ENCODE measurements at places on chromosomes 1 and 21.

DNA sequence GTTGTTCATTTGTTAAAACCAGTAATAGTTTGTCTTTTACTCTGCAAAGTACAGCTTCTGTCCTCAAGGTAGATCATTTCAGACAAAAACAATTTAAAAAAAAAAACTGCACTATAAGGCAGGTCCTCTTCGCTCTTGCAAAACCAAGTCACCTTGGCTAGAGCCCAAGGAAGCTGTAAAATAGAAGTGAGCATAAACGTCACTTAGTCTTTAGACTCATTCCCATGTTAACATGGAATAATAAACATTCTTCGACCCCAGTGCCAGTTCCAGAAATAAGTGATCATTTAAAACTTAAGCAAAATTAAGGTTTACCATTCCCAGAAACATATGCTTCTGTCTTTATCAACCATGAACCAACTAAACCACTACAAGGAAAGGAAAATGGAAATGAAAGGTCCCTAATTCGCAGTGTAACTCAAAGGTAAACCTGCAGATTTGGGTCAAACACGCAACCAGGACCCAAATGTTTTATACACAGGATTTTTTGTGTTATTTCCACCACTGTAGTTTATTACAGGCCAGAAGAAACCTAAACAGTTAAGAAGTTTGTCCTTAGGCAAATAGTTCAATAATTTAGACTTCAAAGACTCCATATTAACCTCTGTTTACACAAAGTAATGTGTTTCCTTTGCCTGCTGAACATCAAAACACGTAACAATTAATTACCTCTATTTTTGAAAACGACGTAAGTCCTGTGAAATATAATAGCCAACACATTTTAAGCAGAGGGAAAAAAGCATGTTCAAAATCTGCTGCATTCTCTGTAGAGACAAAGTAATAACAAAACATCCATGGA, 54.6 kb downstream of the TGFBR3 start:
- no peak for DNase-seq

- DNase-seq, result no peak
Measured at GRCh38 chr1:115790356-115790755, 21.8 kb upstream of the CASQ2 start.

DNA sequence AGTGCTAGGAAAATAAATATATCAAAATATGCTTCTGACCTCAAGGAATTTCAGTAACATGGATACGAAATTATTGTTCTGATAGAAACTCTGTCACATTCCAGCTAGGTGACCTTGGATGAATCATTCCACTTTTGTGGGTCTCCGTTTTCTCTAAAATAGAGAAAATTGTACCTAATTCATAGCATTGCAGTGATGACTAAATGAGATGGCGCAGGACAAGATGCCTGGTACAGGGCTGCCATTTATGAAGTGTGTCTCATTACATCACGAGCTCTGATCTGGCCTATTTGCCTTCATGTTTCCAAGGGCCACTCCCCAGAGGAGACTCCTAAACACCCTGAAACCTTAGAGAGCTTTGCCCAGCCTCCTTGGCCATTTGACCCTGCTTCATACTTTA, 480.0 kb upstream of the USP24 start:
- no peak for DNase-seq

- no peak for DNase-seq
Measured at GRCh38 chr21:43909741-43910400, 44.8 kb downstream of the AGPAT3 start.

GRCh38 chr1:44672254-44672955, 1.9 kb downstream of the TMEM53 start:
- DNase-seq, result no peak

GRCh38 chr1:72892461-72892860, 610.1 kb upstream of the NEGR1 start:
- DNase-seq, result no peak

GRCh38 chr1:51463561-51463960, 55.5 kb downstream of the EPS15 start:
- no peak for DNase-seq

GRCh38 chr21:15000081-15000480, 64.7 kb downstream of the NRIP1 start:
- DNase-seq, result no peak

DNA sequence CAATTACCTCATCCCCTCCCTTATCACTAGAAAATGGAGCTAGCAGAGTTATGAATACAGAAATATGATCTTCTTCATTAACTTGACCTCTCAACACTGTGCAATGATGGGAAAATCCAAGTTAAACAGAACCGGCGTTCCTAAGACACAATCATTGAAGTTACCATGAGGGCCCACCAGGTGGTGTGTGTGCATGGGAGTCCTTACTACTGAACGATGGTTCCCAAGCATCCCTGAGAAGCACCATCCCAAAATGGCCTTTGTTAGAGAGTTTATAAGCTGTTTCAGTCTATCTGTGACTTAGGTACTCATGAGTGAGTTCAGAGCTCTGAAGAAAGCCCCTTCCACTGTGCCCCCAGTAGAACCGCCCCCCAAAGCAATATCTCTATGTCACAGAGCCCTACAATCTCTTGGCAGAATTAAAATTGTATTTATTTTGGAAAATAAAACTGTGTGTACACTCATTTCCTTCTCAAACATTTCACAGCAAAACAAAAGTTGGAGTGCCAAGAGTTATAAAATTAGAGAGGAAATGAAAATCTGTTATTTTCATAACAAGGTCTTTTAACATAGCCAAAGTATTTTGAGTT, 56.8 kb downstream of the PLD5 start:
- peak; percentile 79 for DNase-seq

DNA sequence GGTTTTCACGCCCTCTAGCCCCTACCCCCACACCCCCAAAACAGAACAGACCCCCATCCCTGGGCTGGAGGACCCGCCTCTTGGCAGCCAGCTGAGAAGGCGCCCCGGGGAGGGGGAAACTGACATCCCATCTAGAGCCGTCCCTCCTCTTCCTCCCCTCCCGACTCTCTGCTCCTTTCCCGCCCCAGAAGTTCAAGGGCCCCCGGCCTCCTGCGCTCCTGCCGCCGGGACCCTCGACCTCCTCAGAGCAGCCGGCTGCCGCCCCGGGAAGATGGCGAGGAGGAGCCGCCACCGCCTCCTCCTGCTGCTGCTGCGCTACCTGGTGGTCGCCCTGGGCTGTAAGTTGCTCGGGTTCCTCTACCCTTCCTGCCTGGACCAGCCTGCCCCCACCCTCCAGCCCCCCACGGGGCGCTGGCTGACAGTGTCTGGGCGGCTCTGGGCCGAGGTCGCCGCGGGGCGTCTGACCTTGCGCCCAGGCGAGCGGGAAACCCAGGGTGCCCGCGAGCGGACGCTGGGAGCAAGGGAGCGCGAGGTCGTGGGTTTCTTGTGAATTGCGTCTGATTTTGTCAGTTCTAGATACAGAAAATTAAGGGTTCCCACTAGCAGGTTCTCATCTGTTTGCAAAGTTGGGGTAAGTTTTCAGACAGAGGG, 618 bp downstream of the JAM2 start:
- DNase-seq, result peak; percentile 88

GRCh38 chr1:76940571-76941335, 73.5 kb downstream of the ST6GALNAC5 start:
- no peak for DNase-seq

GRCh38 chr1:207993477-207994445, 82.8 kb upstream of the CD34 start:
- peak; percentile 42 for DNase-seq

DNA sequence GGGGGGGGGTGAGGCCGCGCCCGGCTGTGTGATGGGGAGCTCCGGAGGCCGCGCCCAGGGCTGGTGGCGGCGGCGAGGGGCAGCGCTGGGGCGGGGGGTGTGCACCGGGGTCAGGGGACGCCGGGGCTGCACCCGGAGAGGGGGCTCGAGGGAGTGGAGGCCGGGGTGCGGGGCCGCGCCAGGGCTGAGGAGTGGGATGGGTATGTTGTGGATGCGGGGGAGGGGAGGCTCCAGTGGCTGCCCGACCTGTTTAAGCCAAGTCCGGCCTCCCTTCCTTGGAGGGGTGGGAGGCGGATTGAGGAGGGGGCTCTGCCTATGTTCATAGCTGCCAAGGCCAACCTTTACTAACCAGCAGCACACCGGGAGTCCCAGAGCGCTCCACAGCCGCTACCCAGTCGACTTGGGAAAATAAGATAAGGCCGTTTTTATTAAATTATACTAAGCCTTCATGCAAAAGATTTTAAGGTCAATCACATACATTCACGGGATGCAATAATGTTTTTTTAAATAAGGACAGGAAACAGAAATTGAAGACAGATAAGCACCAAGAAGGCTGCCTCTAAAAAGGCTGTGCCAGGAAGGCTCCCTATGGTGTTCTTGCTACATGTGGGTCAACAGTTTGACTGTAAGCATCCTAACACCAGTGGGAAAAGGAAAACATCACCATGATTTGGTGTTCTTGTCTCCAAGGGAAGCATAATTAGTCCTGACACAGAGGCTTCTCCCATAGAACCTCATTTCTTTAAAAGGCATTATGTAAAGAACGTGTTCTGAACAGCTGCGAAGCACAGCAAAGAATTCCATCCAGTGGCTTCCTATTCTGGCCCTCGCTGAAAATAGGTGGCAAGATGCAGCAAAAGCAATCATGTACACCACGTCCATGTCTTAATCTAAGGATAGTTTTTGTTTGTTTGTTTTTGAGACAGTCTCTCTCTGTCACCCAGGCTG, 626 bp upstream of the HLCS start:
- DNase-seq, result no peak

DNA sequence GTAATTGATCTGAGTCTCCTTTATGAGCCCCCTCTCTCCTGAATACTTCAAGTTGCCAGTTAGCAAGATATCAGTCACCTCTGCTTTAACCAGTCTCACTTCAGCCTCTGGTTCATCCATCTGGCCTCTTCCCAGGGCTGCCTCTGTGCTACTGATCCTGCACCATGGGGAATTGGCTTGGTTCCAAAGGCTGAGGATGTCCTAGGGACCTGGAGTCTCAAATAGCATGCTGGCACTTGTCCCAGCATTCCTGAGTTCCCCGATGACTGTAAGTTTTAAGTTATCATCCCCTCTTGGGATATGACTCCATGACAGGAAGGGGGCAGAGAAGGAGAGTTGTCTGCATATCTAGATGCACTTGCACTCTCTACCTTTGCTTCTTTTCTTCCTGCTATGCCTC, 252.0 kb downstream of the PTBP2 start:
- no peak for DNase-seq

- no peak for DNase-seq
Measured at GRCh38 chr21:25903607-25904006, 168.8 kb downstream of the GABPA start.

GRCh38 chr1:997993-998744, 1.7 kb downstream of the HES4 start:
- DNase-seq, result peak; percentile 56

DNA sequence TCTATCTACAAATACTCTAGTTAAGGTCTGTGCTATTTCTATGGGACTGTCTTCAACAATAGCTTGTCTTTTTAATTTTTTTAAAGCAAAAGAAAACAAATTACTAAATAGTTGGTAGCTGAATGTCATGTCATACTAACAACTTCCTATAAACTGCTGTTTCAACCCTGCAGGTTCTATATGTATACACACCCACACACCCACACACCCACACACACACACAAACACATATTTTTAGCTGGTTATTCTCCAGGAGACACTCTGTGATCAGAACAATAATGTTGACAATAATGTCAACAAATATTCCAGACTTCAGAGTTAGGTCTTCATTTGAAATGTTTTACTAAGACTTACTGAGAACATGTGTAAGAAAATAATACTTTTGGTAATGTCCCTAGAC, 66.7 kb downstream of the AK5 start:
- DNase-seq, result no peak

- DNase-seq, result peak; percentile 20
Measured at GRCh38 chr1:159829273-159829634, 2.6 kb downstream of the SLAMF8 start.

DNA sequence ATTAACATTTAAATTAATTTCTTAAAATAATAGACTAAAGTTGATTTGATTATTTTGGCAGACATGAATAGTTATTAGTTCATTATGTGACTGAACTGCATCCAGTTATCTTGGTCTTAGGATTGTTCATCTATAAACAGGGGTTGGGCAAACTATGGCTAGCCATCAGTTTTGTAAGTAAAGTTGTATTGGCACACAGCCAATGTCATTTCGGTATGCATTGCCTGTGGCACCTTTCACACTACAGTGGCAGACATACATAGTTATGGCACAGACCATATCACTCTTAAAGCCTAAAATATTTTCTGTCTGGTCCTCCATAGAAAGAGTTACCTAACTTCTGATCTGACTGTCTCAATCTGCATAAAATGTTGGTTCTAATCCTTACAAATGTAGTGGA, 27.2 kb downstream of the ADGRL2 start:
- no peak for DNase-seq

DNA sequence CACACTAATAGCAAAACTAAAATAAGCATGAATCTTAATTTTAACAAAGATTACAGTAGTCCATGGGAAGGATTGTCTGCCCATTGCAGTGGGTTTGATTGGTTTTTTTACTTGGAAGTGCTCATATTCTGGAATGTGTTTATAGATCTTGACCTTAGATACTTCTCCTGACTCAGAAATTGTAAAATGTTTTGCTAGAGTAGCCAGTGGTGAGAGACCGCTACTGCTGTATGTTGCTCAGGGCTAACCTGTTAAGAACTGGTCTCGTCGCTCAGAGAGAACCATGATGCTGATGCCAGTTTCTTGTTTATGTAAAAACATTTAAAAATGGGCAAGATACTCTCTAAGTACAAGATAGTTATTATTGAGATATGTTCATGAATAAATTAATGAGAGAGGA, 99.9 kb downstream of the ROR1 start:
- no peak for DNase-seq

DNA sequence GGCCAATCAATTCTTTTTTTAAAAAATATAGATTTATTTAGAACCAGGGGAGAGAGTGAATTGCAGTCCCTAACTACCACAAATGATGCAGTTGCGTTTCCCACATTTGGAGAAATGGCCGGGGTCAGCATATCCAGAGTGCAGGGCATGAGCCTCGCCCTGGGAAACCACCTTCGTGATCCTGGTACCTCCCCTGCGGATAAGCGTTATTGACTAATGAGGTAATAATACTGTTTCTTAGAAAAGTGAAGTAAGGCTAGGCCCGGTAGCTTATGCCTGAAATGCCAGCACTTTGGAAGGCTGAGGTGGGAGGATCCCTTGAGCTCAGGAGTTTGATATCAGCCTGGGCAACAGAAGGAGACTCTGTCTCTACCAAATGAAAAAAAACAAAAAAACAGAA, 111.5 kb upstream of the SLC45A1 start:
- DNase-seq, result no peak

DNA sequence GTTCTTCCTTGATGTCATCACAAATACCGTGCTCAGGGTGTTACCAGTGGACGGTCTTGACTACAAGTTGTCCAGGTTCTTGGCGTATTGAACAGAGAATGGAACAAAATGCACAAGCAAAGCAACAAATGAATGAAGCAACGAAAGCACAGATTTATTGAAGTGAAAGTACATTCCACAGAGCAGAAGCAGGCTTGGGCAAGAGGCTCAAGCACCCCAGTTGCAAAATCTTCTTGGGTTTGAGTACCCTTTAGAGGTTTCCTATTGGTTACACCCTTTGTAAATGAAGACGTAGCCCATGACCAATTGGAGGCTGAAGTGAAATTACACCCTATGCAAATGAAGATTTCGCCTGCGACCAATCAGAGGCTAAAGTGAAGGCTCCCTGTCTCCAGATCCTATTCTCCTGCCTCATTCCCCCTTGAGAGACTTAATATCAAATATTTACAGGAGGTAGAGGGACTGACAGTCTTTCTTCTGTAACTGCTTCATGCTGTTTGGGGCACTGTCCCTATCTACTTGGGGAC, 38.3 kb downstream of the YY1AP1 start:
- no peak for DNase-seq
